Peyer's patch (tissue), 4 donors: ENCODE measurements at places on chromosomes 16 and 17. TPM values are rescaled to one million over a fixed set of nuclear protein-coding genes. Genes with fewer than 3 reads are reported as not detected.

GRCh38 chr16:84604477-84605013, 13.3 kb downstream of the COTL1 start:
- DNase-seq, result no peak

TMEM114 gene
- not detected for total RNA-seq

DNA sequence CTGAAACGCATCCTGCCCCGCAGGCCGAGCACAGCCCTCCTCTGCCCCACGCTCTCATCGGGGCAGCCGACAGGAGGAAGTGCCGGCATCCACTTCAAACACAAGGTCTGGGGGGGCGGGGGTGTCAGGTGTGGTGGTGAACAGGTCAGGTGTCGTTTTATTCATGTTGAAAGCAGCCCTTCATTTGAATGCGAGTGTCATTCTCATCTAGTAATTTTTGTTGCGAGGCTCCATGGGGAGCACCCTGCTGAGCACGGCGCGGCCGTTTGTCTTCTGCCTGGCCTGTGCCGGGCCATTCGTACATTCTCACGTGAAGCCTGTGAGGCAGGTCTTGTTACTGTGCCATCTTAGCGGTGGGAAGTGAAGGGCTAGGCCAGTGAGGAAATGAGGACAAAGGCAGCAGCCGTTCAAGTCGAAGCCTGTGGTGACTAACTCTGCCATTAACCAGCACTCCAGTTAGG, 1.9 kb downstream of the ACSF3 start:
- peak; percentile 53 for DNase-seq

RHOT1 gene
- 54.9 TPM for total RNA-seq

GRCh38 chr16:78385086-78385805, 285.8 kb downstream of the WWOX start:
- DNase-seq, result no peak

DNA sequence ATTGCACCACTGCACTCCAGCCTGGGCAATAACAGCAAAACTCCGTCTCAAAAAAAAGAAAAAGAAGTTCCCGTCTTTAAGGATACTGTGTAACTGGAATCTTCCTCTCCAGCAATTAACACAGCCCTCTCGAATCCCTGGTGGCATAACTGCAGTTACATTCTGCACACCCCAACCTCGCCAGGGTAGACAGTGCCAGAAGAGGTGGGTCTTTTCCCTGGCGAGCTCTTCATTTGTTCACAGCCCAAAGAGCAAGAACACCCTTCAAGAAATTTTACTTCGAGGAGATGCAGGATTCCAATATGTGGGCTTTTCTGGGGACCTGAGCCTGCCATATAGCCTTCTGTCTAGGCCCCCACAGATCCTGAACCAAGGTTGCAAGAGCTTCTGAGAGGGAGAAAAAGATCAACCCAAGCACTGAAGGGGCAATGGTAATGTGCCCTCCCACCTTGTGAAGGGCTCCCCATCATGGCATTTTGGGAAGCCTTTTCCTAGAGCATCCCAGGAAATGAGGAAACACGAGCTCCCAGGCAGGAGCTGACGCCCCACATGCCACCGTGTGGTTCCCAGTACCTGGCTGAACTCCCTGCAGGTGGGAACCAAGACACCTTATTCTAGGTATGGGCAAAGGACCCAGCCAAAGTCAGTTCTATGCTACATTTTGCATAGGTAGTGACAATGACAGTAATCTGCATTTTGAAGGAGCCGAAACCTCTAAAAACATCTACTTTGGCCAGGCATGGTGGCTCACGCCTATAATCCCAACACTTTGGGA, 26.9 kb downstream of the TK2 start:
- DNase-seq, result no peak

DNA sequence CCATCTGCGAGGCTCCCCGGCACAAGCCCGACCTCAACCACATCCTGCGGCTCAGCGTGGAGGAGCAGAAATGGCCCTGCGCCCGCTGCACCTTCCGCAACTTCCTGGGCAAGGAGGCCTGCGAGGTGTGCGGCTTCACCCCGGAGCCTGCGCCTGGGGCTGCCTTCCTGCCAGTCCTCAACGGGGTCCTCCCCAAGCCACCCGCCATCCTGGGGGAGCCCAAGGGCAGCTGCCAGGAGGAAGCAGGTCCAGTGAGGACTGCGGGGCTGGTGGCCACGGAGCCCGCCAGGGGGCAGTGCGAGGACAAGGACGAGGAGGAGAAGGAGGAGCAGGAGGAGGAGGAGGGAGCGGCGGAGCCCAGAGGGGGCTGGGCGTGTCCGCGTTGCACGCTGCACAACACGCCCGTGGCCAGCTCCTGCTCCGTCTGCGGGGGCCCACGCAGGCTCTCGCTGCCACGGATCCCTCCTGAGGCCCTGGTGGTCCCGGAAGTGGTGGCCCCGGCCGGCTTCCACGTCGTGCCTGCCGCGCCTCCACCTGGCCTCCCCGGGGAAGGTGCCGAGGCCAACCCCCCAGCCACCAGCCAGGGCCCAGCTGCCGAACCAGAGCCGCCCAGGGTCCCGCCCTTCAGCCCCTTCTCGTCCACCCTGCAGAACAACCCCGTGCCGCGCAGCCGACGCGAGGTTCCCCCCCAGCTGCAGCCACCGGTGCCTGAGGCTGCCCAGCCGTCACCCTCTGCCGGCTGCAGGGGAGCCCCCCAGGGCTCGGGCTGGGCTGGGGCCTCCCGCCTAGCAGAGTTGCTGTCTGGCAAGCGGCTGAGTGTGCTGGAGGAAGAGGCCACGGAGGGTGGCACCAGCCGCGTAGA, 13.1 kb upstream of the PRR35 start:
- DNase-seq, result peak; percentile 89

- no peak for DNase-seq
These were observed 229.1 kb downstream of the KATNIP start for GRCh38 chr16:27778926-27779570.

GRCh38 chr17:32288615-32289014, 23.0 kb downstream of the RHBDL3 start:
- no peak for DNase-seq

DNA sequence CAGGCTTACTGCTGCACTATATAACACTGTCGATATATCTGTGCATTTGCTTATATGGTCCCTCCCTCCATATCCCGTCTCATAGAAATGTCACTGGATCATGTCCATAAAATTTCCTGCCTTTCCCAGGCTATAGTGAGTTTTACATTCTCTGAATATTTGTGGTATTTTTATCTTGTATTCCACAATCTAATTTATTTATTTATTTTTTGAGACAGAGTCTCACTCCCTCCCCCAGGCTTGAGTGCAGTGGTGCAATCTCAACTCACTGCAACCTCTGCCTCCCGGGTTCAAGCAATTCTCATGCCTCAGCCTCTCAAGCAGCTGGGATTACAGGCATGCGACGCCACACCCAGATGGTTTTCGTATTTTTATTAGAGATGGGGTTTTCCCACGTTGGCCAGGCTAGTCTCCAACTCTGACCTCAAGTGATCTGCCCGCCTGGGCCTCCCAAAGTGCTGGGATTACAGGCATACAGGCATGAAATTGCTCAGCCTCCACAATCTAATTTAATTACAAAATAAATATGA, 12.9 kb downstream of the TRIM37 start:
- DNase-seq, result no peak

DNA sequence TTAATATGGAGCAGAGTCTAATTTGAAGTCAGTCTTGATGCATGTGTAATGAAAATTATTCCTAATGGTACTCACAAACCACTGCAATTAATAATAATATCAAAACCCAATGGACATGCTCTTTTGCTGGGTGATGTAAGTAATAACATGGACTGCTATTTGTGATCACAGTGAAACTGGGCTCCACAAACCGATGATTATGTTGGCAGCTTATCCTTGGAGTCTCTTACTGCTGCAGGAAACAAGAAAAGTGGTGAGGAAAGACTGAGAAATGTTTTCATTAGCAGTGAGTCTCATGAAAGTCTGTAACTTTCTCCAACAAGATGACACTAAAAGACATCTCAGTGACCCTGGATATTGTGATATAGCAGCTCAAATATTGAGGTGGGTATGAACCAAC, 45.2 kb downstream of the TMEM100 start:
- DNase-seq, result no peak

GRCh38 chr16:76913046-76913445, 277.9 kb upstream of the MON1B start:
- DNase-seq, result no peak

- no peak for DNase-seq
These were observed 20.0 kb upstream of the LASP1NB start for GRCh38 chr17:38905375-38905774.

GRCh38 chr17:81479175-81480071, 33.2 kb downstream of the ACTG1 start:
- no peak for DNase-seq

DNA sequence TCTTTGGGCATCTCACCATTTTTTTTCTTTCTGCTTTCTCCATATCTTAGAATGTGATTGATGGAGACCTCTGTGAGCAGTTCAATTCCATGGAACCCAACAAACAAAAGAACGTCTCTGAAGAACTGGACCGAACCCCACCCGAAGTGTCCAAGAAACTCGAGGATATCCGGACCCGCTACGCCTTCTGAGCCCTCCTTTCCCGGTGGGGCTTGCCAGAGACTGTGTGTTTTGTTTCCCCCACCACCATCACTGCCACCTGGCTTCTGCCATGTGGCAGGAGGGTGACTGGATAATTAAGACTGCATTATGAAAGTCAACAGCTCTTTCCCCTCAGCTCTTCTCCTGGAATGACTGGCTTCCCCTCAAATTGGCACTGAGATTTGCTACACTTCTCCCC, 48.0 kb downstream of the SF3B3 start:
- peak; percentile 24 for DNase-seq

DNA sequence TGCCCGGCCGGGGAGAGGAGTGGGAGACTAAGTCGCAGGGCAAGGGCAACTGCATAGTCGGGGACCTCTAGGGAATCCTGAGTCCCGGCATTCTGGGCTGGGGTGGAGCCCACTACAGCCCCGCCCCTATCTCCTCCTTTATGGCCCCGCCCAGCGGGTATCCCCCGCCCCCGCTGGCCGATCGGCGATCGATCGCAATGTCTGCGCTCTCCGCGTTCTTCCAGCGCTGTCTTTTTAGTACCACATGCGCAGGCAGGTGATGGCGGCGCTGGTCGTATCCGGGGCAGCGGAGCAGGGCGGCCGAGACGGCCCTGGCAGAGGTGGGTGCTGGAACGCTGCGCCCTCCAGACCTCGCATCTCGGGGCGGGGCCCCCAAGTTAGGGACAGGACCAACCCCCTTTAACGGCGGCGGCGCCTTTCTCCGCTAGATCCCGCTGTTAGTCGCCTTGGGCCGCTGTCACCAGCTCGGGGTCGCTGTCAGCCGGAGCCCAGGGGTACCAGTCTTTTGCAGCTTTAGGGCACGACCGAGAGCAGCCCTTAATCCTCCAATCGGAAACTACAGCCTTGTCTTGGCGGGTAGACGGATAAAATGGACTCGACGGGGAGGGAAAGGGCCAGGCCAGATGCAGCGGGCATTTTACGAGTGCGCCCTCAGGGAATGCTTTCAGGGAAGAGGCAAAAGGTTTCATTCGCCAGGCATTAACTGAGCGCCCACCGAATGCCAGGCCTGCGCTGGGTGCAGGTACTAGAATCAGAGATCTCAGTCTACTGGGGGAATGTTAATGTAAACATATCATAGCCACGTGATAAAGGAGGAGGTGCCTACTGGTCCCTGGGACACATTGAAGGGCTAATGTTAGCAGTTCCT, at the start of gene DPH1:
TSS of gene DPH1 (plus strand) at position 243 of the 868 bp plus-strand sequence. CDS start at position 260, 17 bp downstream.
- DNase-seq, result peak; percentile 82

- DNase-seq, result no peak
These were observed 53.0 kb downstream of the TUBD1 start for GRCh38 chr17:59839651-59840328.

PFN1 gene
- 991 TPM for total RNA-seq

CA7 gene
- 24.7 TPM for total RNA-seq

KRTAP3-1 gene
- total RNA-seq, result not detected

- DNase-seq, result no peak
These were observed 102.7 kb upstream of the NOL11 start for GRCh38 chr17:67615011-67615561.

DNA sequence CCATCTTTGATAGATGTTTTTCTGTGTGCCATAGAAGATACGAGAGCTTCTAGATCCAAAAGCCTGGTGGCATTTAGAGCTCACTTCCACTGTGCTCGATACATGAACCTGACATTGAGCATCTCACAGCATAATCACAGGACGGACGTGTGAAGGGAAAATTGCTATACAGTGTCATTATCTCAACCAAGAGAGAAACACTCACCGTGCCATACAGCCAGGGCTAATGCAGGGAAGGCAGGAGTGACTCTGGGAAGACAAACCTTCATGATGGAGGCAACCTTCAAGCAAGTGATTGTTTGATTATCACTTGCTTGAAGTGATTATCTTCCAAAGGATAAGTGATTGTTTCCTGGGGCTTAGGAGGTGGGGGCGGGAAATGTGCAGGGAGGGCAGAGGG, 218.2 kb upstream of the HSBP1 start:
- no peak for DNase-seq

DNA sequence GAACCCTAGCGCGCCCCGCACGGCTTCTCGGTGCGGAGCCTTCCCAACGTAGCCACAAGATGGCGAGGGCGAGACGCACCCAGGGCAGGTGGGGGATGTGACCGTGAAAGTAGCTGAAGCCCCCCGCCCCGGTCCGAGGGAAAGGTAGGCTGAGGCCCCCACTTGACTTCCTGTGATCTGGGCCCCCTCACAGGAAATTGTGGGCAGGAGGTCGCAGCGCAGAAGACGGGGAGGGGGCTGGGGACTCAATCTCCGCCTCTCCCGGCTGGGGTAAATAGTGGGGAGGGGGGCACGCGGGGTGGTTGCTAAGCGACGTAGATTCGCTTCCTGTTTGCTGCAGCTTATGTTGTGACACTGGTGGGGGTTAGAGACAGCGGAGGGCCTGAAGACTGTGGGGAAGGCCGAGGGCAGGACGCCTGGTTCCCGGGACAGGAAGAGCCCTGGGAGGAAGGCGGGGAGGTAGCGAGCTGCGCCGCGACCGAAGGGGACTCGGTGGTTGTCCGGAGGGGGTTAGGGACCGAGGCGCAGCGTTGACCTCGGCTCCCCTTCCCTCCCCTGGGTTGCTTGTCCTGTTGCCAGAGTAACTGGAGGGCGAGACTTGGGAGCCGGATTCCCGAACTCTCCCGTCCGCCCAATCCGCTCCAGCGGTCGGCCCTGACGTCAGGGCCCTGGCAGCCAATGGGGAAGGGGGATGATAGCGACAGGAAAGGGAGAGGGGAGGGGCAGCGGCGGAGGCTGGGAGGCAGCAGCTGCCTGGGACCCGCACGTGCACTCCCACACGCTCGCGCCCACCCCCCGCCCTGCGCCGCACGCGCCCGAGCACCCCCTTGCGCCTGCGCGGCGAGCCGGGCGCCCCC, 1.2 kb downstream of the KDM6B start:
- peak; percentile 97 for DNase-seq

TBC1D3 gene
- not detected for total RNA-seq

- no peak for DNase-seq
These were observed 12.0 kb downstream of the SMCR8 start for GRCh38 chr17:18327093-18327492.
